ENCODE measurements at places on chromosomes 1 and 21.
A peak's percentile ranks its signal among the peaks of the same experiment; 100 is the strongest.

DNA sequence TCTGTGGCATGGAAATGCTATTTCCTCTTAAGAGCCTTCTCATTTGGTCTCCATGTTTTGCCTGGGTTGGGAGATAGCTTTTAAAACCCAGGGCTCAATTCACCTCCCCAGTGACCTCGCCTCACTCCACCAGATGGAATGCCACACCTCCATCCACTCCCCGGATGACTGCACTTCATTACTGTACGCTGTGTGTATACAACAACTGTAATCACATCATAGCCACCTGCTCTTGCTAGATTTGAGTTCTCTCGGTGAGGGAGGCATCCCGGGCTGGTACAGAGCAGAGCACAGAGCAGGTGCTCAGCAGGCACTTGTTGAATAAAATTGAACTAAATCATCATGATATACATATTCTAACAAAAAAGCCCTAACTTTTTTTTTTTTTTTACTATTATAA is 26.0 kb downstream of the SDE2 start:
- no peak for DNase-seq

- peak; percentile 24 for DNase-seq
Observed at GRCh38 chr1:70140343-70140742, 65.0 kb downstream of the LRRC40 start.

GRCh38 chr1:34885405-34886247 is 26.1 kb upstream of the SMIM12 start:
- no peak for DNase-seq

DNA sequence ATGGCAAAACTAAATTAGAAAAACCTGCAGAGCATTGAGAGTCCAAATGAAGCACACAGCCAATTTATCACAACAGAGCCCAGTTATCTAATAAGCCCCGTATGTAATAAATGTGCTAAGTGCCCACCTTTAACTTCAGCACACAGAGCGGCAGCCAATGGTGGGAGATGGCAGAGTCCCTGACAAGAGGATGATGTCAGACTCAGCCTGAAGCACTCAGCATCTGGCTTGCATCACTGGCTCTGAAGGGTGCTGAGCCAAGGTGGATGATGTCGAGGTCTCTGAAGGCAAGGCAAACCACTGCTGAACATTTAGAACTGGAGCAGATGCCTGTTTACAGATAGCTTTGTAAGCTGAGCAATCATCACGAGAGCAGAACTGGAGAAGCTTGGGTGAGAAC is 118.3 kb downstream of the NUF2 start:
- no peak for DNase-seq

DNA sequence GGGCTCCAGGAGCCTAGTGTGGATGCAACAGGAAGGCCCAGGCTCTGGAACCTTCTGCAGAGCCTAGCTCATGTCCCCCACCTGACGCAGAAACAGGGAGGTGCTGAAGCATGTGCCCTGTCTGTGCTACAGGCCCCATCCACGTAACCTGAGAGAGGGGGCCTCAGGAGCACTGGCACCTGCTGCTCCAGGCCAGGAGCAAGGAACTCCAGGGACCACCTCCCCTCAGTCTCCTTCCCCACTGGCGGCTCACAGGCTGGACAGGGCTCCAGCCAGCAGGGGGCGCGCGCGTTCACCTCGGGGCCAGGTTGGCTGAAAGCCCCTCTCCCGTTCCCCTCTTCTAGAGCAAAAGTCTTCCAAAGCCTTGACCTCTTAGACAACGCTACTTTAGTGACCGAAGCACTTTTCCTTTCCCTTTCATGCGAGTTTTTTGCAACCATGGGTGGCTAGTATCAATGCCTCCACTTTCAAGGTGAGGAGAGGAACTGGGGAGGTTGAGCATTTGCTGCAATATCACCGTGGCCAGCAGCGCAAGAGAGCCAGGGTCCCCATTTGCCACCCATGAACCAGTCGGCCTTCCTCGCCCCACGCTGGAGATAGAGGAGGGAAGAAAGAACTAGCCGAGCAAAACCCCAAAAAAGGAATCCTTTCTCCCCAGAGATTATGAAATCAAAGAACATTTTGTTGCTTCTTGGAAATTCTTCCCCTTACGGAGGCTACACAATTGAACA is 52.4 kb upstream of the GPR157 start:
- DNase-seq, result peak; percentile 34

GRCh38 chr21:34892209-34892608 is 156.9 kb downstream of the RUNX1 start:
- DNase-seq, result peak; percentile 87

GRCh38 chr1:155864393-155864792 is 5.0 kb downstream of the SYT11 start:
- DNase-seq, result no peak

- no peak for DNase-seq
Observed at GRCh38 chr1:61450454-61450853, 274.5 kb downstream of the TM2D1 start.

GRCh38 chr1:118209648-118210047 is 24.6 kb upstream of the SPAG17 start:
- no peak for DNase-seq

GRCh38 chr1:185566995-185567394 is 167.2 kb upstream of the HMCN1 start:
- DNase-seq, result peak; percentile 82

DNA sequence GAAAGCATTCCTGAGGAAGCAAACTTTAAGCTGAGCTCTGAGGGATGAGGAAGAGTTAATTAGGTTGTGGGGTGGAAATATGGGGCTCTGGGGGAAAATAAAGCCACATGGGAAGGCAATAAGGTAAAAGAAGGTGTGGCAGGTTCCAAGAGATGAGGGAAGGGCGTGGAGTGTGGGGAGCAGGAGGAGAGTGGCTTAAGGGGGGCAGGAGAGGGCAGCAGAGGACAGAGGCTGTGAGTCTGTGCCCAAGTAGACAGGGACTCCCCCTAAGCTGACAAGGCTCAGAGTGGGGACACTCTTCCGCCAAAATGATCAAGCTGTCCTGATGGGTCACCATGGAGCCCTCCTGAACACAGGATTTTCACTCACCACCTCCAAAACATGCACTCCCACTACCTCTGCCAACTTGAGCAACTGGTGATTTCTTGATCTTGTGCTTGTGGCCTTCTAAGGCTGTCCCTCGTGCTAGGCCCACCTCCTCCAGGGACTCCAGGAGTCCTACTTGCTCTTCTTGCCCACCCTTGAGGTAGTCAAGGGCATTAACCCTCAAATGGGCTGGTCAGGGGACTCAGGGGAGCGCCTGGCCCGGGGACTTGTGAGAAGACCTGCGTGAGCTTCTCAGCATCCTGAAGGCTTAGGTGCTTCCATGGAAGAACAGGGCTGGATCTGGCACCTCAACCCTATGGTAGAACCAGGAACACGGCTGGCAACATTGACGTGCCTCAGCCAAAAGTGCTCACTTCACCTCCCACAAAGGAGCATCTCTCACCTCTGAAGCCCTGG is 23.4 kb downstream of the DMAP1 start:
- no peak for DNase-seq

- DNase-seq, result no peak
Observed at GRCh38 chr1:47991673-47992072, 5.5 kb downstream of the TRABD2B start.

DNA sequence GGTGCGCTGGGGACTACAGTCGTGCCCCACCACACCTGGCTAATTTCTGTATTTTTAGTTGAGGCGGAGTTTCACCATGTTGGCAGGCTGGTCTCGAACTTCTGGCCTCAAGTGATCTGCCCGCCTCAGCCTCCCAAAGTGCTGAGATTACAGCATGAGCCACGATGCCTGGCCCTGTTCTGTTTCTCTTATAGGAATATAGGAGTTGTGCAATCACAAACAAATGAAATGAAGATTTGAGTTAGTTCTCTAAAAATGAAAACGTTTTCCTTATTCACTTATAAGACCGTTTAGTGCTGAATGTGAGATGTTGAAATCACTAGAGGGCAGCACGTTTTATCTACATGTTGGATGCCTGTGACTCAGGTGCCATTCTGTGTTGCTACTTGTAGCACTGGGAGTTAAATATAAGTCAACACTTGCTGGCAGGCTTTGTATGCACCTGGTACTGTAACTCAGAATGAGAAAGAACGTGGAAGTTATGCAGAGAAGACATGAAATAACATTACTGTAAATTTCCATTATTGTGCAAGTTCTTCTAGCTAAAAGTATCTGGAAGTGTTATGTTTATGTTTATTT is 45.8 kb downstream of the MIGA1 start:
- peak; percentile 83 for DNase-seq

DNA sequence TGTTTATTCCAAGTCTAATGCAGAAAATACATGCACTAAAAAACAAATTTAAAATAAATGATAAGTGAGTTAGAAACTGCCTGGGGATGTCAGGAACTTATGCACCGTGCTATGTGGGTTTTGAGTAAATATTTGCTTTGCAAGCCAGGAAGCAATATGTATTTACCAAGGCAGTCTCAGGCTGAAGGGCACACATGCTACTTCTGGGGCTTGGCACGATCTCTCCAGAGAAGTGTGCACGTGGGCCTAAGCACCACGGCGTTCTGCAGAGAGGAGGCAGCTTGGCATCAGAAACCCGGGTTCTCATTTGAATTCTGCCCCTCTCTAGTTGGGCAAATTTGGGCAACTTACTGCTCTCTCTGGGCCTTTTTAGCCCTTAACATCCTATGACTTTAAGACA is 72.6 kb upstream of the ROR1 start:
- DNase-seq, result no peak

DNA sequence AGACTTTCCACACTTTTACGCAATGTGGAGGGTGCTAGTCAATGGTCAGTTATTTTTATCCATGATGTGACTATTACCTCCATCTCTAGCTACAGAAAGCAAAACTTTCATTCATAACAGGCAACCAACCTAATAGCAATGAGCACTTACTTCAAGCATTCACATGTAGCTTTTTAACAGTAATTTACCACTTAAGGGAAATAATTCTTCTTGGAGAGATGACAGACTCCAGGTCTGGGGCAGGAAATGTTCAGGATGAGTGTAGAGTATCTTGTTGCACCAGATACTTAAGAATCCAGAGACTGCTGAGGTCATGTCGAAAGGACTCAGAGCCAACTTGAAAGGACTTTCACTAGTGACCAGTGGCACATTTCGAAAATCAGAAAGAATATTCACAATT is 347.6 kb downstream of the CHRM3 start:
- no peak for DNase-seq

DNA sequence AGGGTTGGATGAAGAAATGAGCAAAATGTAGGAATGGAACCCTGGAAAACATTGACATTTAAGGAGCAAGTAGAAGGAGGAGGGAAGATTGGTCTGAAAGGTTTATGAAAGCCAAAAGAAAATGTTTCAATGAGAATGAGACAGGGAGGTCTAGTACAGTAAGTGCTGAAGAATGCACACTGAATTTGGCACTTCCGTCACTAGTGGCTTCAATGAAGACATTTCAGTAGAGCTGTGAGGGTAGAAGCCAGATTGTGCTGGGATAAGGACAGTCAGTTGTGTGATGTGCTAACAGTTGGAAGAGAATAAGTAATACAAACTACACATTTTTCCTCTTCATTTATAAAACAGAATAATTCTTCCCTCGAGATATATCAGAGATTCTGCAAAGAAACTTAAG is 17.1 kb downstream of the THEM4 start:
- DNase-seq, result no peak

DNA sequence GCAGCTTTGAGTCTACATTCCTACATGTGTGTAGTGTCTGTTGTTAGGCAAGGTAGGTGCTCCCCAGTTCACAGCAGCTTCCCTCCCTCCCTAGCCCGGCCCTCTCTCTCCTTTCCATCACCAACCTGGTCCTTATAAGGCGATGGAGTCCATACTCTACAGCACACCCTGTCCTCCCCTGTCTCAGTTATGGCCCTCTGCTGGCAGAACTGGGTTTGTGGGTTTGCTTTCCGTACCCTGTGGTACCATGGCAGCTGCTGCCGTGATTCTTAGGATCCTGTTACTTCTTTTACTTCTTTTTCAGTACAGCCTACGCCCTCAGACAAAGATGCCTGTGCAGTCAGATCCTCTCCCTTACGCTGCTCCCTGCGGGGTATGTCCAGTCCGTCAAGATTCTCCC is 31.7 kb downstream of the AK5 start:
- peak; percentile 77 for DNase-seq

DNA sequence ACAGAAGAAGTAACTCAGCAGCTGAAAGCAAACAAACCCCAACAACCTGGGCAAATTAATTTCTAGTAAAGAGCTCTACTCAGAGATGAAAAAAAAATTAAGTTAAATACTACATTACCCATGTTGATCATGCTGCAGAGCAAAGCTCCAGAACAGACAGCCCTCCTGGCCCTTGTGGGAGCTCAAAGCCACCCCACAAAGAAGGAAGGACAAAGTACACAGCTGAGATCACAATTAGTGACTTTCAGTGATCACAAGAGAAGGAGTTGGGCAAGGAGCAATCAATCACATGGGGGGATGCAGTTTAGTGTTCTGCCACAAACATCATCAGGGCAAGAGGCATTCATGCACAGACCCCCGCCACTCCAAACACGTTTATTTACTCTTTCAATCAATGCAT is 114.2 kb downstream of the DAB1 start:
- DNase-seq, result no peak

DNA sequence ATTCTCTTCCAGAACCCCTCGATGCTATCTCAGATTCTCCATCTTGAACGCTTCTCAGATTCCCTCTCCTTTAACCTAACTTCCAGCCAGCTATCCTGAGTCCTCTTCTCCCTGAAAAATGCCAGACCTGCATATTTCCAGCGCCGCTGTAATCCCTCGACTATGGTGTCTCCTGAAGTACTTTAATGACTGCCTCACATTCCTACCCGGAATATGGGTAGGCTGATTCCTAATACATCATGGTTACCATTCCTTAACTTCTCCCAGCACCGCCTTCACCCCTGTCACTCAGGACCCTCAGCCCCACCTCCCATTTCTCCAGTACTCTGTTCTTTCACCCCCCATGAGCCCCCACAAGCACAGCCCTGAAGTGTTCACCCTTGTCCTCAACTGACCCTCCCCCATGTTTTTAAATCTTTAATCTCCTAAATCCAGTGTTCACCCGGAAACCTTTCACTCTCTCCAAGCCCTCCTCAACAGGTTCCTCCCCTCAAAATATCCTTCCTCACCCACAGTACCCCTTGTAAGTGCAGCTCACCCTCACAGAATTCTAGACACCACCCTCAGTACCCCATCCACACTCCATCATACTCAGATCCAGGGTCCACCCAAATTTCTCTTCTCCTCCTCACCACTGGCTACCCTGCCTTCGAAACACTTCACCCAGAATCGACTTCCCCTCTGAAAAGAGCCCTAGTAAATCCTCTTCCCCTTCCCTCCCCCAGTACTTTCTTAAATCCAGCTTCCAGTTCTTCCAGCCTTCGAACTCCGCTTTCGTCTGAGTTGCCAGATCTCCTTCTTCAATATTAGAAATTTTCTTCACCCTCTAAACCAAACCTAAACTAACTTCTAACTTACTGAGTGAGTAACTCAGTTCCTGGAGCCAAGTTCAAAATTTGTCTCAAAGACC is 922 bp downstream of the CPT2 start:
- DNase-seq, result no peak

GRCh38 chr1:10564063-10564462 is 89.3 kb downstream of the PEX14 start:
- DNase-seq, result no peak

DNA sequence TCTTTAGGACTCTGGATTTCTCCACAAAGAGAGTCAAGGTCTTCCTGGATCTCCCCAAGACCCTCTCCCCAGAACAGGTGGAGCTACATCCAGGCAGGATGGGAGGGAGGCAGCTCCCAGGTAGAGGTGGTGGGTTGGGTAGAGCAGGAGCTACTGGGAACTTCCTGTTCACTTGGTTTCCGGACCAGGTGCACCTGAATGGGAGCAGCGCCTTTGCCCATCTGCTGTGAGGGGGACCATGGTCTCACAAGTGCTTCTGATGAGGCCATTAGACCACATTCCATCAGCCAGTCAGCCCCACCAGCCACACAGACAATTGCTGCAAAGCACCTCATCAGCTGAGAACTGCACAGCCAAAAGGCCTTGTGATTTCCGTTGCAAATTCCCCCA is 188.8 kb downstream of the MATN1 start:
- no peak for DNase-seq

Measured in OCI-M1 (cell line).